ENCODE measurements at places on chromosomes 6 and 20.

GRCh38 chr20:10754824-10755223 is 81.0 kb upstream of the JAG1 start:
- DNase-seq, result no peak

DNA sequence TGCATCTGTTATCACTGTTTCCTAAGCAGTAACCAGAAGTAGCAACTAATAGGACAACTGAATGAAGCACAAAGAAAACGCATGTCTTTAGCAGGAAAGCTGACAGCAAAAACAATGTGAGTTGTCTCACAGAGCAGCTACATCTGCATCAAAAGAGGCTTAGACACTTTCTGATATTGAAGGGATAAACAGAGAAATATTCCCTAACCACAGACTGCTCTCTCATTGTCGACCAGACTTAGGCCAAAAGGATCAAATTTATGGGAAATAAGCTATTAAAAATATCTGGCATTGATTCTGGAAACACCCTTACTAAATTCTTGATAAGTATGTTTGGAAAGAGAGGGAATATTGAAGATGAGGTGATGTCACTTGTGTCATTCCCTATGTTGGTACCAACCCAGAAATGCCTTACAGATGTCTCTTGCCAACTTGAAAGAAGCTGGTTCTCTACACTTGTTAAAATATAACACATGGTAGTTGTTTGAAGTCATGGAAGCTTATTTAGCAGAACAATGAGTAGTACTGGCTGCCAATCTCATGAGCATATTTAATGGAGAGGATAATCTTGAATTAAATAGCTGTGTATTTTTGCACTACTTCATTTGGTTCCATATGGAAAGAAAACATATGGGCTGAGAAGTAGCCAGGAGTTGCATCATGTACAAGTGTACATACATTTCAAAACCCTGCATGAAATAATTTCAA is 929.3 kb upstream of the MAN1A1 start:
- no peak for DNase-seq

- no peak for DNase-seq
Observed at GRCh38 chr6:54719131-54719530, 127.4 kb upstream of the FAM83B start.

DNA sequence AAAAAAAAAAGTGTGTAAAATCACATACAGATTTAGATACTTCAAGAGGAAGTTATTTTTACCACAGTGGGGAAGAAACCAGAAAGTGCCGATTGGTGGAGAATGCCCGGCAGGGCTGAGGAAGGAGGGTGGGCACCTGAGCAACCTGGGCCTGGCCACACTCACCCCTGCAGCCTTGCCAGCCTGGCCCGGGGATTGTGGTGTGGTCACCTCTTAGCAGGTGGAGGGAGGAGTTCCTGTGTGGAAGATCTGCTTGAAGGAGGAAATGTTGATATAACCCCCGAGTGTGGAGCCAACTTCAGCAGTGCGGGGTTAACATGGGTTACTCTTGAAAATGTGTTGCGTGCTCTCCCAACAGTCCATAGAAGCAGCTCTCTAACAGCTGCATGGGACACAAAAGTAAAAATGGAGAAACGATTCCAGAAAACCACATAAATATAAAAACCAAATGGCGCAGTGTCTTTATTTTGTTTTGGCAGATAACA is 14.7 kb downstream of the UST start:
- DNase-seq, result no peak

DNA sequence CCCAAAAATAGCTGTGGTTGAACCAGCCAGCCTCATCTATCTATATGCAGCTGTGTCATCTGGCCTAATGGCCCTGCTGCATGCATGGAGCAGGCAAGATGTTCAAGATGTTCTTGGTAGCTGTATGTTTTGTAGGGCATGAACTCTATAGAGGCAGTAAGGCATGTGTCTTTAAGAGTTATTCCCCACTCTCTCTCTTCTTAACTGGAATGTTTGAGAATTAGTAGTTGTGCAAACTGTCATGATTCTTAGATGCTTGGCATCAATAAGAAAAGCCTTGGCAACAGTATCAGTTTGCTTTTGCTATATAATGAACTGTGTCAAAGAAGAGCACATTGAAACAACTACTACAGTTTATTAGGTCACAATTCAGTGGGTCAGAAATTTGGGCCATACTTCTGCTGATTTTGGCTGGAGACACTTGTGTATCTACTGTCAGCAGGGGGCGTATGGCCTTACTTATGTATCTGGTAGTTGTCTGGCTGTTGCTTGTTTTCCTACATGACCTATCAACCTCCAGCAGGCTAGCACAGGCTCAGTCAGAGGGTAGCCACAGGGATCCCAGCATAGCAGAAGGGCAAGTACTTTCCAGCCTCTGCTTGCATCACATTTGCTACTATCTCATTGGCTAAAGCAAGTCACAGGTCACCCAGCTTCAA is 56.1 kb upstream of the LAMP5 start:
- DNase-seq, result no peak

- DNase-seq, result no peak
Observed at GRCh38 chr6:89002523-89002922, 39.1 kb upstream of the RNGTT start.

- DNase-seq, result no peak
Observed at GRCh38 chr6:29685718-29686326, 4.9 kb upstream of the ZFP57 start.

DNA sequence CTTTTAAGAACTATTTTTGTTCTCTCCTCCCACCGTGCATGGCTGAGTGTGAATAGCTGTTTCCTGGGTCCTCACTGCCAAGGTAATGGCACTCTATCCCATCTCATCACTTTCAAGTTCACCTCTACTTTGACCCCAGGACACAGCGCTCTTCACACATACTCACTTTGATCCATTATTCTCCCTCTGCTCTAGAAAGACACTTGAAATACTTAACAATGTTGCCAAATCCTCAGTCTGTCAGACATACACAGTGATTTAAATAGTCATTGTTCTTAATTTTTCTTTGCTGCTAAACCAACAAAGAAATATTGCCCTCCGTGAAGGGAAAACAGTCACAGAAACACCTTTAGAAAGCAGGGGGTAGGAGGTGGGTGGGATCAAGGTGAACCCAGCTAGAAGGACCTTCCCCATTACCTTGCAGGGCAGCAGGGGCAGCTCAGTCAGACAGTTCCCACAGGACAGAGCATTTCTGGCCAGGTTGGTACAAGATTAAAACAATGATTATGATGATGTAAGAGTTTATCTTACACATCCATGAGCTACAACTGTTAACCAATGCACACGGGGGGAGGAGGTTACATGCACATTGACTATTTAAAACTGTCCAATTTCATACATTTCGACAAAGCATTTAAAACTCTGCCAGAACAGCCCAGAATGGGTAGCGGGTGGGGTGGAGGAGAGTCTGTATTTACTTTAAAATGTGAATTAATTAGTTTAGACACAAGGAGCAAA is 2.4 kb downstream of the SLC22A23 start:
- no peak for DNase-seq

DNA sequence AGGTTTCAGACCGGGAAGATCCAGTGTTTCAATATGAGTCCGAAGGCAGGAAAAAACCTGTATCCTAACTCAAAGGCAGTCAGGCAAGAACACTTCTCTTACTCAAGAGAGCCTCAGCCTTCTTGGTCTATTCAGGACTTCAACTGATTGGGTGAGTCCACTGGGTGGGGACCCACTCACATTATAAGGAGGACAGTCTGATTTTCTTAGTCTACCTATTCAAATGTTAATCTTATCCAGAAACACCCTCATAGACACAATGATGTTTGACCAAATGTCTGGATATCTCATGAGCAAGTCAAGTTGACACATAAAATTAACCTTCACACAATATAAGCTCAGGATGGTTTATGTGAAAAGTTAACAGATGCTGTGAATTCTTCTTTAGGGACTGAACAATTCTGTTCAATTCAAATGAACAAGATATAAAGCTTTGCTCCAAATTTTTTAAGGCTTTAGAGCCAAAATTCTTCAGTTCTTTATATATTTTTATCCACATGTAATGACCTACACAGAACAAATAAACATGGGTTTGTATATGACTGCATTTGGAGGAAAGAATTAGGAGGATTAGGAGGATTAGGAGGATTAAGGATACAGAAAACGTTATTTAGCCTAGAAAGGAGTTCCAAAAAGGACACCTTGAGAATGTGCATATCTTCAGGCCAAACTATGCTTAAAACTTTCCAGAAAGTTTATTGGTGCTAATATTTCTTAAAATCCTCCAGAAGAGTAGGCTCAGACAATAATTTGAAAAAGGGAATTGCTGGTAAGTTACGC is 35.3 kb upstream of the LAMA2 start:
- no peak for DNase-seq

GRCh38 chr20:8153281-8153908 is 21.3 kb downstream of the PLCB1 start:
- no peak for DNase-seq

All from activated T-helper 1 cell treated with anti-CD3 and anti-CD28 coated beads, Interleukin-2, amount 50 U/mL, for 16 hours (primary cell).